Mammary epithelial cell (primary cell): ENCODE measurements at places on chromosomes 12 and 14. TPM values are rescaled to one million over a fixed set of nuclear protein-coding genes. Genes with fewer than 3 reads are reported as not detected.

YLPM1 gene
- 38.7 TPM for total RNA-seq

MUCL1 gene
- not detected for total RNA-seq

TMEM63C gene
- total RNA-seq = 6.3 TPM

GDF3 gene
- total RNA-seq = not detected in 2 replicates

TMEM117 gene
- total RNA-seq = 26.5 TPM

TMPRSS12 gene
- total RNA-seq = not detected in 2 replicates

BEGAIN gene
- total RNA-seq = 1.7 and 3.7 TPM in 2 replicates

ST8SIA1 gene
- 0.87 and 1.1 TPM in 2 replicates for total RNA-seq

TBX3 gene
- total RNA-seq = 16.0 and 33.8 TPM in 2 replicates

TBC1D30 gene
- 0.59 and 0.64 TPM in 2 replicates for total RNA-seq

LACRT gene
- total RNA-seq = not detected in 2 replicates

EIF5 gene
- 142 TPM for total RNA-seq

CD69 gene
- not detected for total RNA-seq

SLC17A8 gene
- not detected for total RNA-seq
